NCI-H510A treated with DMSO at 0.1 percent for 48 hours (cell line): ENCODE measurements at places on chromosomes 5 and 9.
A peak's percentile ranks its signal among the peaks of the same experiment; 100 is the strongest.

GRCh38 chr9:92385001-92385400 is 19.4 kb downstream of the OGN start:
- no peak for DNase-seq

- DNase-seq, result no peak
Measured at GRCh38 chr9:113416149-113416721, 5.7 kb downstream of the C9orf43 start.

GRCh38 chr5:132388244-132389050 is 18.9 kb downstream of the SLC22A5 start:
- no peak for DNase-seq

GRCh38 chr5:127143722-127144121 is 70.4 kb upstream of the C5orf63 start:
- no peak for DNase-seq

DNA sequence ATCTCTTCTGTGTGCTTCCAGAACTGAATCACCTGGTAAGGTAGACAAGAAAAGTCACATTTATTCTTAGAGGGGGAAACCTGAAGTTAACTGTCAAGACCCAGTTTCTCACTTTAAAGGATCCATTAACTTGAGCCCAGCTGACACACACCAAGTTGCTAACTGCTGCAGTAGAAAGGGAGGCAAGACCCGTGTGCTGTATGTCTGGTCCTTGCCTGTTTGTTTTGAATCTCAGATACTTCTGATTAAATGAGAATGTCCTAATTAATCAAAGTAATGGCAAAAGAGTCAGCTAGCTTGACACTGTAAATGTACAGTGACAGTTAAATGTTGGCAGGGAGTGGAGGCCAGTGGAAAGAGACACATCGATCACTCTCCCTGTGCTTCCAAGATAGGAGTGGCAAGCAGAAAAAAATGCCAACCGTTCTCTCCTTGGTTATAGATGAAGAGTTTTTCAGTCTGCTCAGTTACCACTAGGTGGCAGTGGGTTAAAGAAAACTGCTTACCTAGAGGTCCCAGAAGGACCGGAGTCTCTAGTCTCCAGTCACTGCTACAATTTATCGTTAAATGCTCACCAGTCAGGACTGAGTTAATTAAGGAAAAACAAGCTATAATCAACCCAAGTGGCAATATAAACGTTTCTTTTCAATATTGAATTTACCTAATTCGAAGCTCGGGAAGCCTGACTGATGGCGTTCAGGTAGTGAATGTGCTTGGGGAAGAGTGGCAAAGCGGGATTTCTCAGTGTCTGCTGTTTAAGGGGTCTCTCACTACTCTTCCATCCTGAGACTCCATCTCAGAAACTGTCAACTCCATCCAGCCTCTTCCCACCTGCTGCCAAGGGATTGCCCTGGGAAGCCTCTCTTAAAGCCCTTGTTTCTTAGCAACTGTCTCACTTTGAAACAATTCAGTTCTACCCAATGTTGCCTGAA is 18.4 kb downstream of the LSM11 start:
- peak; percentile 48 for DNase-seq

- no peak for DNase-seq
Measured at GRCh38 chr5:63596254-63596653, 366.0 kb downstream of the HTR1A start.

DNA sequence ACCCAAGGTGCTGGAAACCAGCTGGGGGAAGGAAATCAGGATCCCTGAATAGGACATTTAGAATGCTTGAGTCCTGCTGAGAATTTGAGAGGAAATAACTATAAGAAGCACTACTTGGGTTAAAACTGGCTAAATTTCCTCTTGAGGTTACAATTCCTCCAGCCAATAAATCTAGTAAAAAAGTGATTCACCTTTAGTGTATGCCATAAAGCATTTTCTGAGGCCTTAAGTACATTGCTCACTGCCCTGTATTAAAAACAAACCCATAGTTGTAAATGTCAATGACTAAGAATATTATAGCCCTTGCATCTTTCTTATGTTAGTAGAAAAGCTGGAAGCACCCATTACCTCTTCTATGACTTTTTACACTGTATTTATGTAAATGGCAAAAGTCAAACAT is 634.7 kb upstream of the ARRDC3 start:
- DNase-seq, result no peak

GRCh38 chr9:23825700-23826099 is 340 bp downstream of the ELAVL2 start:
- no peak for DNase-seq

DNA sequence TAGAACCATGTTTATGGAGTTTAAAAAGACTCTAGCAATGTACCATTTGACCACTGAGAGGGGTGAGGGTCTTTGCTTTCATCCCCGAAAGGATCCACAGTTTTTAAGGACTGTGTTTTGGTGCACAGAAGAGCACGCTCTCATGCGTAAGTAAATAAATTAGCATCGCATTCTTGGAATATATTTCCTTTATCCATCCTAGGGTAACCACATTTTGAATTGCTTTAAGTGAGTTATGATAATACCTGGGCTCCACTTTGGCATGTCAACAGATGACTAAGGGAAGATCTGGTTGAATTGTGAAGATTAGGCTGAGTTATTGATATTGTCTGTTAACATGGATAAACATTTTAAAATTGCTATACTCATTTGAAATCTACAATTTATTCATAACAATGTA is 89.4 kb upstream of the EDIL3 start:
- DNase-seq, result no peak

DNA sequence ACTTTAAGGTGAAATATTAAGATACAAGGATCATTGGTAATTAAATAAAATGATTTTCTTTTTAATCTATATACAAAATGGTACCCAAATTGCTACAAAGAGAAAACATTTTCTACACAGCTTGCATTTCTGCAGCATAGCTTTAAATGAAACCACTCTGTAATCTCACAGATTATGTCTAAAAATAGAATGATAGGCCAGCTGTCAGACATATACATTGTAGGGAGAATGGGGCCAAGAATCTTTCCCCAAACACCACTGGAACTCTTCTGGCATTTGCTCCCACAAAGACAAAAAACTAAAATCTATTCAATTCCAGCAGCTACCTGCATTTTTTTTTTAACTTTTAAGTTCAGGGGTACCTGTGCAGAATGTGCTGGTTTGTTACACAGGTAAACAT is 124.1 kb upstream of the NR5A1 start:
- DNase-seq, result no peak
